ENCODE measurements at places on chromosomes 7 and 10.

GRCh38 chr10:18144928-18145327 lies 4.7 kb downstream of the CACNB2 start:
- no peak for DNase-seq

- DNase-seq = no peak
These were observed 47.7 kb downstream of the NOC3L start for GRCh38 chr10:94315024-94315451.

DNA sequence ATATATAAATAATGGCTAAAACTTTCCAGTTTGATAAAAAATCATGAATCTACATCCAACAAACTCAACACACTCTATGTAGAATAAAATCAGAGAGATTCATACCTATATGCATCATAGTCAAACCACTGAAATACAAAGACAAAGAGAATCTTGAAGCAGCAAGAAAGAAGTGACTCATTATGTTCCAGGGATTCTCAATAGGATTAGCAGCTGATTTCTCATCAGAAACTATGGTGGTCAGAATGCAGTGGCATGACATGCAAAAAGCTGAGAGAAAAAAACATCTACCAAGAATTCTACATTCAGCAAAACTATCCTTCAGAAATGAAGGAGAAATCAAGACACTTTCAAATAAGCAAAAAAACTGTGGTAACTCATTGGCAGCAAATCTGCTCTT lies 187.4 kb downstream of the RNLS start:
- DNase-seq = no peak

- DNase-seq = no peak
These were observed 11.6 kb downstream of the CDNF start for GRCh38 chr10:14826076-14826829.

GRCh38 chr10:97582169-97582568 lies 2.0 kb upstream of the HOGA1 start:
- no peak for DNase-seq
